ENCODE measurements at places on chromosomes 11 and 22.
A peak's percentile ranks its signal among the peaks of the same experiment; 100 is the strongest.

GRCh38 chr11:79675081-79675480, 234.3 kb upstream of the TENM4 start:
- DNase-seq = no peak

GRCh38 chr11:19828382-19829108, 115.9 kb downstream of the NAV2 start:
- DNase-seq = peak; percentile 39

GRCh38 chr11:108865406-108865805, 200.5 kb downstream of the DDX10 start:
- DNase-seq = no peak

GRCh38 chr11:111528557-111528956, 12.0 kb upstream of the LAYN start:
- no peak for DNase-seq

GRCh38 chr11:130826572-130826971, 89.7 kb downstream of the SNX19 start:
- DNase-seq = no peak

- DNase-seq = no peak
Measured at GRCh38 chr22:40838486-40838885, 18.0 kb downstream of the ST13 start.

DNA sequence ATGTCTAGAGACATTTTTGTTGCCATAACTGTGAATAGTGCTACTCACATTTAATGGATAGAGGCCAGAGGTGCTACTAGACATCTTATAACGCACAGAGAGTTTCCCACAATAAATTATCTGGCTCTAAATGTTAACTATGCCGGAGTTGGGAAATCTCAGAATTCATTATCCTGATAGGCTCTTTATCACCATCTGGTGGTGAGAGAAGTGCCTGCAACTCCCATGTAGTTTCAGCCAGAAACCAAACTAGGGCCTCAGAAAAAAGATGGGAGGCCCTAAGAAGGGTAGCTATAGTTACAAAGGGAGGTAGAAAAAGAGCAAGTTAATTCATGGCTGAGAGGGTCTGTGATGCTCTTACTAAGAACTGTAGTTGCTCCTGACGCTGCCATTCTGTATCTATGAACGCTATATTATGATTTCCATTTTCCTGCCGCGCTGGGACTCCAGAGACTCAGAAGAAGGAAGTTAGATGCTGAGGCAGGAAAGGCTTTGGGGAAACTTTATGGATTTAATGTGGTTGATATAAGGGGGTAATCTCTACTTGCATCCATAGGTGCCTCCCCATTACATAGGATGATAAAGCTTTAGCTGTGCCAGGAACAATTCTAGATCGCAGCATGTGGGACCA, 22.9 kb upstream of the MRPL17 start:
- no peak for DNase-seq
